OCI-LY7 (cell line): ENCODE measurements at places on chromosomes 2 and 18. TPM values are rescaled to one million over a fixed set of nuclear protein-coding genes. Genes with fewer than 3 reads are reported as not detected.

DNA sequence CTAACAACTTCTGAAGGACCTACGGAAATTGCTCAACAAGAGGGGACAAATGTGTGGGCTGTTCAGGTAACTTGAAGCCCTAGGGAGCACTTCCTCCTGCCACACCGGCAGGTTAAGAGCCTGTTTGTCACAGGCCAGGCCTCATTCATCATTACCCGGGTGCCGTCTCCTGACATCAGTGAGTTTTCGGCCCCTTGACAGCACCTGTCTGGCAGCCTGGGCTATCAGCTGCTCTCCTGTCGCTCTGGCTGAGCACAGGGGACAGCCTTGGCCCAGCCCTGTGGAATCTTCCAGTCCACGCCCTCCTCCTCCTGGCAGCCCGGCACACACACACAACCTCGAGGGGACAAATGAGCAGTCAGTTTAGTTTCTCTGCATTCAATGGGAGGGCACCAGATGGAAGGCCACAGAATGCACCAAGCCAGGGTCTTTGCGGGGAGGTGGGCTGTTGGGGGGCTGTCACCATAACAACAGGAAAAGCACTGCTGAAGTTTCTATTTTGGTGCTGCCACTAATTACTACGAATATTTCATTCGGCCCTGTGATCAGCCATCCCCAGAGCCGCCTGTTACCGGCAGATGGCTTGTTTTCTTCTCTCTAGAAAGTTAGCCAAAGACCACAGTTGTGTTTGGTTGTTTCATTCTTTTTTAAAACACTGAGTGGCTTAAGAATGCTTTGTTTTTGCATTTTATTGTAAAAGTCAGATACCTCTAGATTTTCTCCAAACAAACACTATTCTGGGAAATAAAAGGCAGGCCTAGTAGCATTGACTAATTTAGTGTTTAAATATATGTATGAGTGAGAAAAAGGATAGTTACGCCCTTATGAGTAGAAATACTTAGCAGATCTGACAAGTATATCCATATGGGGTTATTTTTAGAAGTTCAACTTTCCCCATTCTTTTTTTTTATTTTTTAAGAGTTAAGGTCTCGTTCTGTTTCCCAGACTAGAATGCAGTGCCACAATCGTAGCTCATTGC lies 189.9 kb upstream of the NDUFV2 start:
- DNase-seq: peak; percentile 98

GRCh38 chr2:222671259-222672067 lies at the start of gene MOGAT1:
Gene MOGAT1 (plus strand): TSS chr2:222671658. CDS start chr2:222671786, 128 bp downstream.
- no peak for DNase-seq

DNA sequence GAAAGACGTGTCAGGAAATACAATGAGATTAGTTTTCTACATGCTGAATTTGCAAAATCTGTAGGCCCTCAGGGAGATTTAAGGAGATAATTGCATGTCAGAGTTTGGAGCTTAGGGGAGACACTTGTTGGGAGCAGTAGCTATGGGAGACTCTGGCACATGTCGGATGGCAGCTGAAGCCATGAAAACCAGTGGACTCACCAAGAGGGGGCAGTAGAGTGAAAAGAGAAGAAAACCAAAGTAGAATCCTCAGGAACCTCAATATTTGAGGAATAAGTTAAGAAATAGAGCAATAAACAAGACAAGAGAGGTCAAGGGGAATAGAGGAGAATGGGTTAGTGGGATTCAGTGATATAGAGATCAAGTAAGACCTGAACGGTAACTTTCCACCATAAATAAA lies 24.8 kb downstream of the RUFY4 start:
- no peak for DNase-seq

GRCh38 chr2:238180554-238180953 lies 21.8 kb downstream of the ERFE start:
- no peak for DNase-seq

- DNase-seq: no peak
These were observed 128.3 kb downstream of the SH3BP4 start for GRCh38 chr2:235080101-235080500.

DNA sequence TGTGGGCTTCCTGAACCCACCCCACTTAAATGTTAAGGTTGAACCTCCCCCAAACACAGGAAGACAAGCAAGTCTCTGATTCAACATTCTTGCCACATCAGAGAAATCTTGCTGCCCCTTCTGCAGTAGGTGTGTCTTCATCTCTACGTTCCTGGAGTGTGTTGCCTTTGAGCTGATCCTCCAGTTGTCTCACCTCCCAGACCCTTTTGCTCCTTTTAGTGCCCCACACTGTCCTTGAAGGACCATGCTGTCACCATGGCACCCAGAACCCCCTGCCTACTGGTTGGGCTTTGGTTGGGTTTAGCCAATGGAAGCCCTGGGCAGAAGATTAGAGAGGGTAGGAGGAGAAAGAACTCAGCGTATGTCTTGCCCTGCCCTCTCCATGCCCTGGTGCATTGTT lies 10.7 kb downstream of the CAB39 start:
- DNase-seq: no peak

Gene GALR1
- not detected in 2 replicates for total RNA-seq

- no peak for DNase-seq
These were observed 108.8 kb downstream of the GYPC start for GRCh38 chr2:126764686-126765265.

DNA sequence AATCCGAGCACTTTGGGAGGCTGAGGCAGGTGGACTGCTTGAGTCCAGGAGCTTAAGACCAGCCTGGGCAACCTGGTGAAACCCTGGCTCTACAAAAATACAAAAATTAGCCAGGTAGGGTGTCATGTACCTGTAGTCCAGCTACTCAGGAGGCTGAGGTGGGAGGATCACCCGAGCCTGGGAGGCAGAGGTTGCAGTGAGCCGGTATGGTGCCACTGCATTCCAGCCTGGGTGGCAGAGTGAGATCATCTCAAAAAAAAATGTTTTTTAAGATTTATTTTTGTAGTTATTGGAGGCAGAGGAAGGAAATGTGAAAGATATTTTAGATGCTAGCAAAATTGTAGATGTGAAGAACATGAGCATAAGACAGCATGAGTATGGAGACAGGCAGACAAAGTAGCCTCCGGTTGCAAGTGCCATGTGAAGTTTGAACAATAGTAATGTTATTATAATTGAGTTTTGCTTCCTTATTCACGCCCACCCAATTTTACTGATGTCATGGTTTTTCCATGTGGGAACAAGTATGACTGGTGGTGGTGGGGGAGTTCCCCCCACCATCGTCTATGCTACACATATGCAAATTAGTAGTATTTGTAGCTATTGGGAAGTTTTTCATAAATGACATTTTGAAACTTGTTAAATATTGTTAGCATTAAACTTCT lies 18.0 kb downstream of the REL start:
- DNase-seq: no peak

Gene COLEC12
- total RNA-seq: not detected in 2 replicates

GRCh38 chr2:199838399-199838798 lies 12.6 kb downstream of the FTCDNL1 start:
- DNase-seq: no peak

- DNase-seq: no peak
These were observed 1177.4 kb upstream of the LRRTM1 start for GRCh38 chr2:81481994-81482368.

DNA sequence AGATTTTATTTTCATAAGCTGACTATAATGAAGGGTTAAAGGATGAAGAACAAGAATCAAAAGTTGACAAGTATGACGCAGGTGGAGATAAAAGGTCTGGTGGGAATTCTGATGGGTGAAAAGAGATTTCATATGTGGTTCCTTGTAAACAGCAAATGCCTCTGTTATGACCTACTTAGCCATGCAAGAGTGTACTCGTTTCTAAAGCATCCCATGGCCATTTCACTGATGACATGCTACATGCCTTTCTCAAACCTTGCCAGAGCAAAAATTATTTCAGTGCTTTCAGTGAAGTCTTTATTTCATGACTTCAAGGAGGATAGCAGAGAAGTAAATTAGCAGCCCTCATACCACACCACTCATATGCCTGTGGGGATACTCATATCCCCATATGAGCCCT lies 71.7 kb downstream of the FEZ2 start:
- no peak for DNase-seq

GRCh38 chr2:85560812-85561279 lies 447 bp downstream of the GGCX start:
- no peak for DNase-seq

DNA sequence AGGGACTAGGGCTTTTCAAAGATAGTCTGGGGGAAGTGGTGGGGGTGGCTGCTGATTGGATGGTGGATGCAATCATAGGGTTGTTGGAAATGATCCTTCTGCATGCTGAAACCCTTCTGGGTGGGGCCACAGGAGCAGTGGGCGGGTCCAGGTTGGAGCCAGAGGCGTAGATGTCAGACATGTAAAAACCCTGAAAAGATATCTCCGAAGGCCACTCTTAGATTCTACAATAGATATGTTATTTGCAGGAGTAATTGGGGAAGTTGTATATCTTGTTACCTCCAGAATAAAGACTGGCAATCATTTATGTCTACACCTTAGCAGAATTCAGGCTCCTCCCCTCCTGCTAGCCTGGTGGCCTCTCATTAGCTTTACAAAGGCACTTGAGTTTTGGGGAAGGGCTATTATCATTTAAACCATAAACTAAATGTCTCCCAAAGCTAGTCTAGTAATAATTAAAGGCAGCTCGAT lies 8.2 kb upstream of the FAM98A start:
- DNase-seq: no peak

- no peak for DNase-seq
These were observed 92.0 kb downstream of the CDCA7 start for GRCh38 chr2:173446722-173447121.

Gene SERPINB7
- total RNA-seq: not detected in 2 replicates

GRCh38 chr2:205407984-205408383 lies 274.3 kb upstream of the NRP2 start:
- DNase-seq: no peak

DNA sequence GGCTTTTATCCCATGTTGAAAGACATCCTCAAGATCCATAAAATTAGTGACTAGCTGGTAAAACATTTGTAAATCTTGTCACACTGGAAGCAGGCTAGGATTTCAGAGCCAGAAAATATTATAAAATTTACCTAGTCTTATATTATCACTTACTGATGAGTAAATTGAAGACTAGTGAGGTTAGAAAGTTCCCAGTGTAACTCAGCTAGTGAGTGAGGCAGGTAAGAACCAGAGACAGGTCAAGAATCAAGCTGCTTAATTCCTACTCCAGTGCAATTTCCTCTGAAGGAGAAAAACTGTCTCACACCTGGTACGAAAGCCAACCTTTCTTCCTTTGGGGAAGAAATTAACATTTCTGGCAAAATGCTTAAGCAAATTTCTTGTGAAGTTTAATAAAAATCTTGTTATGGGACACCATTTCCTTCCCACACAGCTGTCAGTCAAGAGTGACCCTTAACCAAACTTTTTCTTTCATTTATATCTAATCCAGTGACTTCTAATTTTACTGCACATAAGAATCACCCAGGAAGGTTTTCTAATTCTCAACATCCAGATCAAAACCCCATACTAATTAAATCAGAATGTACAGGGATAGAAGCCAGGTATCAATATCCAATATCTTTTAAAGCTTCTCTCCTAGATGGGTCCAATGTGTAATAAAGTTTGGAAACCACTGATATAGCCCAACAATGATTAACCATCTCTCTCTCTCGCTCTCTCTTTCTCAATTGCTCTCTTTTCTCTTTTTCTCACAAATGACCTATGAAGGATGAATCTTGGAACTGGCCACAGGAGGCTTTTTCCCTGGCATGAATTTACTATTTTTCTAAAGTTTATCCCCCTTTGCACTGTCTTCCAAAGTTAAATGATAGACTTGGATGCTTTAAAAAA lies 264.3 kb upstream of the SLC39A10 start:
- DNase-seq: no peak

- peak; percentile 81 for DNase-seq
These were observed 3.1 kb downstream of the PAIP2B start for GRCh38 chr2:71223767-71224333.

DNA sequence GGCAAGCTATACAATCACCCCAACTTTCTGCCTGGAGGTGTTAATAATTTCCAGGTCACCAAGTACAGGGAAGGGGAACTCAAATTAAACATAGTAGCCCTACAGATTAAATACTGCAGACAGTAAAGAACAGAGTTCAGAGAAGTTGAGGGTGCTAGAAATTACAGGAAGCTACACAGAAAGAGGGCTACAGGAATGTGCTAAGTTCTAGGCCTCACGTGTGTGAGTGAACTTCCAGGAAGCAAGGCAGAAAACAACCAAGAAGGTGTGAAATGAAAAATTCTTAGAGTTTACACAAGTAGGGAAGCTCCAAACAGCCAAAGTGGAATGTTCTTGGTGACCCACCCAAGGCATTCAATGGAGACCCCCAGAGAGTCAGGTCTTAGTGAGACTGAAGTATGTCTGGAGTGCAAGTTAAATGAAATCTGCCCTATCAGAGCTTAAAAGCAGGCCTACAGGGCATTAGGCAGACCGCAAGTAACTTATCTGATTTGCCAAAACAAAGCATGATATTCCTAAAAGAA lies 58.1 kb upstream of the RNU4ATAC start:
- no peak for DNase-seq

Gene INPP5D
- total RNA-seq: 92.6 and 109 TPM in 2 replicates

Gene UGT1A6
- not detected in 2 replicates for total RNA-seq

DNA sequence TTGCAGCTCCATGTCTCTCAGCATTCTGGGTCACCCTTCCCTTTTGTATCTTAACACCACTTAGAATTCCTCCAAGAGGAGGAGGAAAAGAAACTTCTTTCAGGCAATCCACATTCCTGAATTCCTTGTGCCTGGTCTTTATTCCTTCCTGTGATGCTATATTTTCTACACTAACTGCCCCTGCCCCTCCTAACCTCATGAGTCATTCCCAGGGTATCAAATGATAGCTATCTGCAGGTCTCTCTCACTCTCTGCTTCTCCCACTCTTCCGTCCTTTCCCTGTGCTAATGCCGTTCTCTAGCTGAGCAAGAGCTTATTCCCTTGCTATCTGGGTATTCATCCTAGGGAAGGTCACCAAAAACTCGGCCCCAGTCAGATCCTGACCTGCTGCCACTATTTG lies 395.0 kb upstream of the TCF4 start:
- no peak for DNase-seq

GRCh38 chr2:183229386-183229785 lies 105.1 kb downstream of the NUP35 start:
- DNase-seq: no peak

GRCh38 chr2:218540015-218540414 lies 28.1 kb downstream of the USP37 start:
- no peak for DNase-seq

Gene CAPN10
- 67.3 and 70.6 TPM in 2 replicates for total RNA-seq

GRCh38 chr2:173963323-173963816 lies 1.8 kb downstream of the SP3 start:
- DNase-seq: peak; percentile 83

- no peak for DNase-seq
These were observed 176.9 kb upstream of the FN1 start for GRCh38 chr2:215612786-215613185.
